ENCODE measurements at places on chromosomes 1 and 21.

GRCh38 chr1:159600894-159601293 is 13.3 kb downstream of the APCS start:
- no peak for DNase-seq

GRCh38 chr1:16307222-16307621 is 45.1 kb downstream of the FBXO42 start:
- DNase-seq, result no peak

GRCh38 chr1:74396933-74397332 is 115.5 kb downstream of the LRRC53 start:
- DNase-seq, result no peak

- DNase-seq, result no peak
Observed at GRCh38 chr21:32956061-32956656, 69.6 kb upstream of the OLIG2 start.

GRCh38 chr21:38178653-38179470 is 77.9 kb upstream of the KCNJ15 start:
- no peak for DNase-seq

- DNase-seq, result no peak
Observed at GRCh38 chr1:6795661-6796060, 10.4 kb downstream of the CAMTA1 start.

- no peak for DNase-seq
Observed at GRCh38 chr1:95287081-95287480, 53.1 kb downstream of the RWDD3 start.
